Activated B cell treated with CpG ODN at 0.5 μM for 24 hours (primary cell): ENCODE measurements at places on chromosomes 12 and 14. TPM values are rescaled to one million over a fixed set of nuclear protein-coding genes. Genes with fewer than 3 reads are reported as not detected.

The TMEM119 gene
- total RNA-seq = not detected in 2 replicates

DNA sequence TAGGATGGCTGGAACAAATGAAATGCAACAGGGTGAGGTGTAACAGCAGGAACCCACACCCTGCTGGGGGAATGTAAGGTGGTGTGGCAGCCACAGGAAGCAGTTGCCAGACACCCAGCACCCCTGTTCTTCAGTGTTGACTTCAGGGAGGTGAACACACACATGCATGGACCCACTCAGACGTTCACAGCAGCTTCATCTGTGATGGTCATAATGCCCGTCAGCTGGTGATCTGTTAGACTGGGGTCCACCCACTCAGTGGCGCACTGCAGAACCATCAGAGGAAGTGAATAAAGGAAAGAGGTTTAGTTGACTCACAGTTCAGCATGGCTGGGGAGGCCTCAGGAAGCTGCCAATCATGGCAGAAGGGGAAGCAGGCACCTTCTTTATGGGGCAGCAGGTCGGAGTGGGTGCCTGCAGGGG lies 22.7 kb upstream of the TEX22 start:
- H3K4me1 ChIP-seq = peaks cover 11% of the 10 kb centered on the region
- no peaks in the 10 kb centered on the region for H3K27me3 ChIP-seq
- peaks cover 2% of the 10 kb centered on the region for H3K36me3 ChIP-seq
- no peak overlapping the region for H3K4me3 ChIP-seq
- no peak overlapping the region for H3K27ac ChIP-seq
- no peak for DNase-seq

The PLA2G1B gene
- total RNA-seq = not detected in 2 replicates

The GDF3 gene
- not detected in 2 replicates for total RNA-seq

DNA sequence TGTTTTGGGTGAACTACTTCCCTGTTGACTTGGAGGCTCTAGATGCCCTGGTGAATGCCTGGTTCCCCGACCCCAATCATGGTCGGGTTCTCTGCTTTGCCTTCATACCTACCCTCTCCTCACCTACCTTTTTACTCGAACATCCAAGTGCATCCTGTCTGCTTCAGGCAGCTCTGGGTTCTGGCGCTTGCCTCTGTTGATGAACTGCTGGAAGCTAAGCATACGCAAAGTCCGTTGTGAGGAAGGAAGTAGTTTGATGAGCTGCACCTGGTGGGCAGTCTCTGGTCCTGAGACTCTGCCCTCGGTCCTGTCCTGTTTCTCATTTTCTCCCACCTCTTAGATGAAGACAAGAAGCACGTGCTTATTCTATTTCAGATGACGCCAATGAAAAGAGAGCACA lies 13.6 kb downstream of the KCNH3 start:
- no peak for DNase-seq
- peaks cover 20% of the 10 kb centered on the region for H3K27me3 ChIP-seq
- peaks cover 10% of the 10 kb centered on the region for H3K4me1 ChIP-seq
- no peak overlapping the region for H3K4me3 ChIP-seq

- peak overlapping the region; percentile 67 for H3K4me3 ChIP-seq
- no peaks in the 10 kb centered on the region for H3K36me3 ChIP-seq
- H3K27ac ChIP-seq = peak overlapping the region; percentile 86
- no peak for DNase-seq
- H3K4me1 ChIP-seq = peaks cover 59% of the 10 kb centered on the region
- H3K27me3 ChIP-seq = no peaks in the 10 kb centered on the region
These were observed 110.2 kb downstream of the BTG1 start for GRCh38 chr12:92035477-92035876.

The OR6C2 gene
- not detected in 2 replicates for total RNA-seq

GRCh38 chr14:95395098-95395737 lies 75.5 kb upstream of the CLMN start:
- H3K27me3 ChIP-seq = no peaks in the 10 kb centered on the region
- H3K4me1 ChIP-seq = peaks cover 5% of the 10 kb centered on the region
- H3K36me3 ChIP-seq = no peaks in the 10 kb centered on the region
- no peak for DNase-seq
- H3K27ac ChIP-seq = peak overlapping the region; percentile 92

The NDUFA9 gene
- total RNA-seq = 108 and 125 TPM in 2 replicates

- no peak for DNase-seq
- no peak overlapping the region for H3K27ac ChIP-seq
- peaks cover 83% of the 10 kb centered on the region for H3K36me3 ChIP-seq
- peaks cover 8% of the 10 kb centered on the region for H3K4me1 ChIP-seq
These were observed 24.3 kb downstream of the ZFC3H1 start for GRCh38 chr12:71639341-71639760.

The KRT74 gene
- not detected in 2 replicates for total RNA-seq

The PITPNM2 gene
- total RNA-seq = 12.9 and 13.7 TPM in 2 replicates

The TAC3 gene
- total RNA-seq = not detected in 2 replicates

The ATF1 gene
- total RNA-seq = 37.7 and 42.5 TPM in 2 replicates

GRCh38 chr12:113802966-113803758 lies 163.0 kb downstream of the RBM19 start:
- DNase-seq = no peak
- H3K27me3 ChIP-seq = no peaks in the 10 kb centered on the region
- no peak overlapping the region for H3K27ac ChIP-seq
- H3K4me3 ChIP-seq = no peak overlapping the region
- peaks cover 4% of the 10 kb centered on the region for H3K36me3 ChIP-seq

DNA sequence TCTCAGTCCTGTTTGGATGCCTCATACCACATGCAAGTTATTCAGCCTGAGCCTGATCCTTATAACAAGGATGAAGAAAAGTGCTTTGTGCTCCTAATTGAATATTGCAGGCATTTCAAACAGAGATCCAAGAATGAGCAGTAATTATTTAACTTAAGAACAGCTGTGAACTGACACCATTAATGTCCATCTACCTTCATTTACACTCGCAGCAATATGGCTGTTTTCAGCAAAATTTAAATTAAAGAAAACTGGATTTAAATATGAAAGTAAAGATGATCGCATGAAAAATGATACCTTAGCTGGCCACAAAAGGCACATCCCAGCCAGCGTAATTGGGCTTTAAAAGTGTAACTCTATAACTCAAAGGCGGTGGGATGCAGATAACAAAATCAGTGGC lies 466.3 kb downstream of the GALC start:
- no peak overlapping the region for H3K4me3 ChIP-seq
- H3K27ac ChIP-seq = no peak overlapping the region
- H3K27me3 ChIP-seq = no peaks in the 10 kb centered on the region
- no peak for DNase-seq
- no peaks in the 10 kb centered on the region for H3K4me1 ChIP-seq
- no peaks in the 10 kb centered on the region for H3K36me3 ChIP-seq

- no peak overlapping the region for H3K4me3 ChIP-seq
- H3K36me3 ChIP-seq = no peaks in the 10 kb centered on the region
- no peaks in the 10 kb centered on the region for H3K4me1 ChIP-seq
These were observed 51.6 kb upstream of the PIWIL1 start for GRCh38 chr12:130286041-130286440.

- H3K4me3 ChIP-seq = no peak overlapping the region
- no peak for DNase-seq
- H3K27me3 ChIP-seq = no peaks in the 10 kb centered on the region
- no peak overlapping the region for H3K27ac ChIP-seq
- H3K36me3 ChIP-seq = no peaks in the 10 kb centered on the region
- H3K4me1 ChIP-seq = no peaks in the 10 kb centered on the region
These were observed 218.2 kb downstream of the PRKD1 start for GRCh38 chr14:29709490-29709889.

The GUCY2C gene
- total RNA-seq = 0.22 and 0.32 TPM in 2 replicates

- H3K27ac ChIP-seq = no peak overlapping the region
- no peaks in the 10 kb centered on the region for H3K27me3 ChIP-seq
- H3K4me1 ChIP-seq = peaks cover 32% of the 10 kb centered on the region
- no peak overlapping the region for H3K4me3 ChIP-seq
These were observed 138.5 kb downstream of the FUT8 start for GRCh38 chr14:65550779-65551643.

DNA sequence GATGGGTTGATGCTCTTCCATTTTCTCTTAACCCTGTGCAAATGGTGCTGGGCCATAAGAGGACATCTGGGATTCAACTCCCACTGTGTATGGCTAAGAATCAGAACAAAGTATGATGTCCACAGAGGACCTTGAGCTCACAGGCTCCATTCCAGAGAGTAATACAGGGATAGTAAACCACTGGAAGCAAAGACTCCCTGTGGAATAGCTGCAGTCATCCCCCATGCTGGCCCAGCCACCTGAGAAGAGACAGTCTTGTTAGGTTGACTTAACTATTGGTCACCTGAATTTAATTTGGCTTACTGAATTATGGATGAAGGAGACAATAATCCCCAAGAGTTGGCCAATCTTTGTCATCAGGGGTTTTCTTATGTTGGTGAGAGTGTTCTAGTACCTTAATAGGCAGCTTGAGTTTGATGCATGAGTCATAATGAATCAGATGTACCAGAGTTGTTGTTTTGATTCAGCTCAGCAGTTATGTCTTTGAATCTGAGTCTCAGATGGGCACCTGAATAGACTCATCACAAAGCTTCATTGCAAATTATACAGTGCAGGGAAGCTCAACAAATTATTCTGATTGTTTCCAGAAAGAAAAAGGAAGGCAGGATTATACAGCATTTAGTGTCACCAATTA lies 122.7 kb downstream of the SSPN start:
- peak overlapping the region; percentile 83 for H3K27ac ChIP-seq
- peaks cover 39% of the 10 kb centered on the region for H3K4me1 ChIP-seq
- H3K4me3 ChIP-seq = peak overlapping the region; percentile 11
- H3K27me3 ChIP-seq = no peaks in the 10 kb centered on the region

- H3K27me3 ChIP-seq = no peaks in the 10 kb centered on the region
- no peak for DNase-seq
- H3K36me3 ChIP-seq = no peaks in the 10 kb centered on the region
- H3K4me1 ChIP-seq = no peaks in the 10 kb centered on the region
- no peak overlapping the region for H3K4me3 ChIP-seq
These were observed 280.0 kb downstream of the LRIG3 start for GRCh38 chr12:58640314-58640713.

DNA sequence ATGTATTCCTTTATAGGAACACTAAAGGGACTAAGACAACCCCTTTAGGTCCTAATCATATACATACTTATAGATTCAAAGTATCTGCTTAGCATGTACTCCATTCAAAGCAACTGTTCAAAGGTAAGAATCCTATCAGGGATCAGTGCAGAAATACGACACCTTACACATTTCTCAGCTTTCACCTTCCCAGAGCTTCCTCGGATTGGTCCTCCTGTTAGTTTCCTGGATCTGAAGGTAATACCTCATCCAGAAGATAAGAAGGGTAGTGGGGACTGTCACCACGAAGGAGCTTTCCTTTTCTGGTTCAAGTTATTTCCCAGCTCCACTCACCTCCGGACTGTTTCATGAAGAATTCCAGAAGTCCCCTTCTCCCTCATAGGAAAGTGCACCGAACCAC lies 38.0 kb downstream of the RCOR1 start:
- H3K27me3 ChIP-seq = no peaks in the 10 kb centered on the region
- no peak for DNase-seq
- peak overlapping the region; percentile 59 for H3K27ac ChIP-seq
- peaks cover 10% of the 10 kb centered on the region for H3K36me3 ChIP-seq

The GPR135 gene
- 1.3 and 1.5 TPM in 2 replicates for total RNA-seq

GRCh38 chr12:2329661-2330210 lies 276.9 kb downstream of the CACNA1C start:
- H3K27me3 ChIP-seq = peaks cover 7% of the 10 kb centered on the region
- H3K27ac ChIP-seq = no peak overlapping the region
- no peaks in the 10 kb centered on the region for H3K4me1 ChIP-seq
- H3K4me3 ChIP-seq = no peak overlapping the region
- DNase-seq = no peak

The KRT3 gene
- total RNA-seq = not detected in 2 replicates

The TMTC1 gene
- not detected in 2 replicates for total RNA-seq

- peak overlapping the region; percentile 3 for H3K4me3 ChIP-seq
- no peaks in the 10 kb centered on the region for H3K27me3 ChIP-seq
- H3K36me3 ChIP-seq = peaks cover 30% of the 10 kb centered on the region
- H3K4me1 ChIP-seq = peaks cover 15% of the 10 kb centered on the region
- peak overlapping the region; percentile 8 for H3K27ac ChIP-seq
- no peak for DNase-seq
These were observed 29.8 kb downstream of the BRMS1L start for GRCh38 chr14:35855876-35856481.

- no peak for DNase-seq
- peak overlapping the region; percentile 60 for H3K4me3 ChIP-seq
- no peaks in the 10 kb centered on the region for H3K27me3 ChIP-seq
- peaks cover 45% of the 10 kb centered on the region for H3K36me3 ChIP-seq
- peaks cover 86% of the 10 kb centered on the region for H3K4me1 ChIP-seq
- H3K27ac ChIP-seq = peak overlapping the region; percentile 43
These were observed 10.9 kb downstream of the RAP1B start for GRCh38 chr12:68621472-68622081.

The PMCH gene
- total RNA-seq = not detected in 2 replicates

- peak overlapping the region; percentile 53 for H3K4me3 ChIP-seq
- H3K27ac ChIP-seq = peak overlapping the region; percentile 84
- H3K4me1 ChIP-seq = peaks cover 50% of the 10 kb centered on the region
- no peaks in the 10 kb centered on the region for H3K27me3 ChIP-seq
- peaks cover 43% of the 10 kb centered on the region for H3K36me3 ChIP-seq
These were observed 11.0 kb downstream of the ORAI1 start for GRCh38 chr12:121637231-121637914.
